Activated CD8-positive, alpha-beta memory T cell treated with anti-CD3 and anti-CD28 coated beads for 1 hour (primary cell): ENCODE measurements at places on chromosomes 4 and X.
A peak's percentile ranks its signal among the peaks of the same experiment; 100 is the strongest.

DNA sequence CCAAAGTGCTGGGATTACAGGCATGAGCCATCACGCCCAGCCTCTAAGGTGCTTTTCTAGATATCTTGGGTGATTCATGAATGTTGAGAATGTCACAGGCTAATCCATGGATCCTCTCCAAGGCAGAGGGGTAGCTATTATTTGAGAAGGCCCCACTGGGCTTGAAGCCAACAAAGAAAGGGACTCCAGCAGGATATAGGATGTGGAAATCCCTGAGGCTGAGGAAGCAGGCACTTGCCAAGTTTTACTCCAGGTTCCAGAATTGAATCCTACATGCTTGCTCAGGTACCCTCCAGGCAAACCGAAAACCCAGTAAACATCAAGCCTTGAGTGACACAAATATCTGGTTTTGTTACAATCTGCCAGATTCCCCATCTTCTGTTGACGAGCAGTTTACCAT lies 15.8 kb downstream of the NLGN3 start:
- no peak for DNase-seq

GRCh38 chr4:162732876-162733275 lies 433.8 kb downstream of the NAF1 start:
- DNase-seq = no peak

DNA sequence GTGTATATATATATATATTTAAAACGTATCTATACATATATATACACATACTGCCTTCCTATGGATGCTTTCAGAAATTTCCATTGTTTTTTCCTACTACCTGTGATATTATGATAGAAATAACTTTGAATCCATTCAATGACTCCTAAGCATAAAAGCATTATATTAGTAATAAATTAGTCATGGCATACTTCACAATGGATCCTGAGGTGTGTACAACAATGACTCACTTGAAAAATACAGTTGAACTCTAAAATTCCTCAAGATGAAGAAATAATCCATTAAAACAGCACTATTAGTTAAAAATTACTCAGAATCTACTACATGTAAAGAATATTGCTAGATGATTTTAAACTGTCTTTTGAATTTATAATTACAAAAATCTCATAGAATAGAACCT lies 201.1 kb downstream of the STPG2 start:
- DNase-seq = no peak

GRCh38 chrX:85836868-85837267 lies 210.5 kb downstream of the CHM start:
- DNase-seq = no peak

GRCh38 chrX:105190252-105190853 lies 30.1 kb downstream of the TEX13A start:
- DNase-seq = no peak

DNA sequence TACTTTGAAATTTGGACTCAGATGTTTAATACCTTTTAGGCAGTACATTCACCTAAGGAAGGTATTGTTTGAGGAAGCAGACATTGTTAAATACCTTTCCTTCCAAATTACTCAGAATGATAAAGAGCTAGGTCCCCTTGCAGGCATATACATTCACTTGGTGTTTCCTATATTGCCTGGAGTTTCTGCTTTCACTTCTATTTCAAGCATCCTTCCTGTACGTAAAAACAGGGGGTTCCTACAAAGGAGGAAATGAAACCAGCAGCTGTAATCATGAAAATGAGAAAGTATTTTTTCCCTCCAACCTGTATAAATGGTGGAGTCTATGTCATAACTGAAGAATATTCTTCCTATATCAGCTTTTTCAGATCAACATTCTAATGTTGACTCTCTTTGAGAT lies 90.4 kb upstream of the RASGEF1B start:
- DNase-seq = no peak

DNA sequence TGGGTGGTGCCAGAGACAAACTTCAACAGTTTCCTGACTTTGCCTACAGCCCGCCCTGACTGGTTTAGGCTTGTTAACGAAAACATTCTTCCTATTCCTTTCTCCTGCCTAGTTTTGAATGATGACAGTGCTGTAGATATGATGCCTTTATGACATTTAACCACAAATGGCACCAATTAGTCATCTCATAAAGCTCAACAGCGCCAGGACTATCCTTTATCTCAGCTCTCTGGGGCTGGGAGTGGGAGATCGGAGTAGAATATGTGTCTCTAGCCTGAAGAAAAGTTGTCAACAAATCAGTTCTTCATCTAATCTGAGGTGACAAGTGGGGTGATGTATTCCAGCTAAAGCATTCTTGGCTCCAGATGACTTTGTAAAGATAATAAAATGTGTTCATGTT lies 64.6 kb upstream of the SH3RF1 start:
- no peak for DNase-seq

DNA sequence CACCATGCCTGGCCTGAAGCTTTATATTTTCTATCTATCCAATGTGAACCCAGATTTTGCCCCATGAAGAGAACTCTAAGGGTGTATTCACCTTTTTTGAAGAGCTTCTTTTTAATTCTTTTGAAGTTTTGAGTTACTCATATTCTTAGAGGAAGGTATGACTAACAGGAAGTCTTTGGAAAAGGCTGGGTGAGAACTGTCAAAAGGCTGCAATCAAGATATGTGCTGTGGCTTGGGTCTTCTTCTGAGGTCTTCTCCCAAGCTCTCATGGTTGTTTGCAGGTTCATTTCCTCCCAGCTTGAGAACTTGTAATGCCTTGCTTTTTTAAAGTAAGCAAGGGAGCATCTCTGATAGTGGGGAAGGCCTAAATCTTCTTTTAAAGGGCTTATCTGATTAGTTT lies 3.1 kb upstream of the C4orf17 start:
- no peak for DNase-seq

DNA sequence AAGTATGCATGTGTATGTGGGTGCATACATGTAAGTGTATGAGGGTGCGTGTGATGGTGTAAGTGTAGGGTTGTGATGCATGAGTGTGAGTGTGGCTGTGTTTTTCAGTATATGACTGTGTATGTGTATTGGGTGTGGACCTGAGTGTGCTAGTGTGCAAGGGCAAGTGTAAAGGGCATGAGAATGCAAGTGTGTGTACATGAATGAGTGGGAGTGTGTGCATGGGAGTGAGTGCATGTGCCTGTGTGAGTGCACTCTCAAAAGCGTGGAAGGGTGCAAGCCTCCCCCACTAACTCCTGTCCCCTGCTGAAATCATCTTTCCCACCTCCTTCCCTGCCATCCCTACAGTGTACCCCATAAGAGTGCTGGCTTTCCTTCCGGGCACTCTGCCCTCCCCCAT lies 225.1 kb upstream of the PRKX start:
- no peak for DNase-seq

DNA sequence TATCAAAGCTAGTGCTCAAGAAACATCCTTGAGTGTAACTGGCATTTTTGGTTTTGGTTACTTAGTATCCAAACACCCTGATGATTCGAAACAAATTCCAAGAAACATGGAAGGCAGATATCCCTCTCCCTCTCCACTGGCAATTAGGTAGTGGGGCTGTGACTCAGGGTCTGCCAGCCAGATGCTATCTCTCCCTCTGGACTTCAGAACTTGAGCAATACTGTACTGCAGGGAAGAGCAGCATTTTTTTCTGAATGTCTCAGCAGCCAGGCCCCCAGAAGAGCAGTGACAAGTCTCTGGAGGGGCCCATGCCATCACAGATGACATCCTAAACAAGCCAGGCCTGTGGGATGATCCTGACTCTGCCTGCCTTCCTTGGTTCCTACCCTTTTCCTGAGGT lies 37.3 kb upstream of the BCORL1 start:
- no peak for DNase-seq

GRCh38 chr4:102684610-102685052 lies 76.1 kb downstream of the MANBA start:
- DNase-seq = no peak

GRCh38 chrX:119887721-119888425 lies 7.8 kb upstream of the AKAP14 start:
- DNase-seq = peak; percentile 7

DNA sequence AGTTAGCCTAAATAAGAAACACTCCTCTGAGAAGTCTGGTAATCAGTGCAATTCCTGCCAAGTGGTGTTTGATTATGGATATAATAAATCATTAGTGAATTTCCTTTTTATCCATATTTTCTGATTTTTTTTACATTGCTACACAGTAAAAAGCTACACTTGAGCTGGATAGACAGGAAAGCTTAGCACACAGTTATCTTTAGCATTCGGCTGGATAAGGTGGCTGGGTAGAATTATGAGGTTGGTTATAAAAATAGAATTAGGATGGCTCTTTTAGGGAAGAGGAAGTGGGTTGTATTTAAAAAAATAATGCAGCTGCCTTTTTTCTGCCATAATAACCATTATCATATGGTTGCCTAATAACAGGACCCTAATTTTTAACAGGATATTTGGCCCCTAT lies 460.6 kb downstream of the NAF1 start:
- DNase-seq = no peak

DNA sequence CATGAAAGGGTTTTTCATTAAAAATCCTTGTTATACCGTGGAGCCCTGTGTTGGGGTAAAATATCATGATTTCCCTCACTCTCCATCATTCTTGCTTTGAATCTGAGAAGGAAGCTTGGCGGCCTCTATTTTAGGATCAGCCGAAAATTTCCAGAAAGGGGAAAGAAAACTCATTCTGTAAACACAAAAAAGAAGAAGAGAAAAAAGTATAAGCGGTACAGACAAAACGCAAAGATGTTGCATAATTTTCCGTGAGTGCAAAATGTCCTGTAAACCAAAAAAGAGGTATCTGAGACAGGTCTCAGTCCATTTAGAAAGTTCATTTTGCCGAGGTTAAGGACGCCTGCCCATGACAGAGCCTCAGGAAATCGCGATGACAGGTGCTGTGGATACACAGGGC lies 5.3 kb downstream of the CSF2RA start:
- no peak for DNase-seq

GRCh38 chr4:134057356-134057755 lies 144.2 kb downstream of the PABPC4L start:
- DNase-seq = no peak

GRCh38 chrX:48648336-48648751 lies 35.3 kb upstream of the WAS start:
- no peak for DNase-seq

GRCh38 chrX:14266705-14267104 lies 237.0 kb upstream of the GEMIN8 start:
- no peak for DNase-seq

- no peak for DNase-seq
Observed at GRCh38 chr4:177301126-177301639, 8.5 kb upstream of the NEIL3 start.

- DNase-seq = no peak
Observed at GRCh38 chr4:8410641-8411271, 29.8 kb downstream of the ACOX3 start.

DNA sequence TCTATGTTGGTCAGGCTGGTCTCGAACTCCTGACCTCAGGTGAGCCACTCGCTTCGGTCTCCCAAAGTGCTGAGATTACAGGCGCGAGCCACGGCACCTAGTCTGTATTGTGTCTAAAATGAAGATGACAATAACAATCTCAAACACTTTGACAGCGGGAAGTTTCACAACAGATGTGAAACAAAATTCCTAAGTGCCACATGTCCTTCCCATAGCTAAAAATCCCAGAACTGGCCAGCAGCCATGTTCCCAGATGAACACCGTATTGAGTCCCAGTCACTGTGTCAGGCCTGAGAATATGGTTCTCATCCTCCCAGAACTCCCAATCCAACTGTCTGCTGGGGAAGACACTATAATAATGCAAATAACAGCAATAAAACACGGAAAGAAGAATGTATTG lies 16.4 kb upstream of the KLHL8 start:
- DNase-seq = no peak

DNA sequence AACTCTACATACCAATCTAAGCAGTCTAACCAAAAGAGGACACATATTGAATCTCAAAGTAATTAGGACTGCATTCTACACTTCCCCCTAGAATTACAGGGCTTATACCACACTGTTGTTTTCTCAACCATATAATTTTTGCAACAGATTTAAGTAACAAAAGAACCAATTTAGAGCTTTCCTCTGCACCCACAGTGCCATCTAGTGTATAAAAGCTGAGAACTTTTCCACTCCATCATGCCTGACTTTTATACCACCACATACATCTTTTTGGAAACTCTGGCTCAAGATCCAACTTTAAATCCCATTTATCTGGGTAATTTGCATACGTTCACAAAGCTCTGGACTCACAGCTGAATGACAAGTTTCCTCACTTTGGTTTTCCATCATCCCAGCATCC lies 99.5 kb downstream of the EFHC2 start:
- no peak for DNase-seq

DNA sequence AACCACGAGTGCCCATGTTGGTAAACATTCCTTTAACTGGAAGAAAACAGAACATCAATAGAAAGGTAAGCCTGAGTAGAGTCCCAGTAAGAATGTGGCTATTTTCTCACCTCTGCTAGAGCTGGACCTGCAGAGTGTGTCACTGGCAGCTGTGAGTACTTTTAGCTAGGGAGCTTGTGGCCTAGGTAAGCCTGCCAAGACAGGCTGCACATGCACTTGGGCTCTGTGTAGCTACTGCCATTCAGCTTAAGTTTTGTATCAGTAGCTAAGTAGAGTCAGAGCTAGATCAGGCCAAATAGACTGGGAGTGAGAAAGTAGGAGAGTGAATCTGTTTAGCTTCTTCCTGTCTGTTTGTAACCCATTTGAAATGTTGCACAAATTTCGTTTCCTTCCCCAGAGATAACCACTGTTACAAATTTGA lies 35.3 kb downstream of the RBPJ start:
- no peak for DNase-seq

DNA sequence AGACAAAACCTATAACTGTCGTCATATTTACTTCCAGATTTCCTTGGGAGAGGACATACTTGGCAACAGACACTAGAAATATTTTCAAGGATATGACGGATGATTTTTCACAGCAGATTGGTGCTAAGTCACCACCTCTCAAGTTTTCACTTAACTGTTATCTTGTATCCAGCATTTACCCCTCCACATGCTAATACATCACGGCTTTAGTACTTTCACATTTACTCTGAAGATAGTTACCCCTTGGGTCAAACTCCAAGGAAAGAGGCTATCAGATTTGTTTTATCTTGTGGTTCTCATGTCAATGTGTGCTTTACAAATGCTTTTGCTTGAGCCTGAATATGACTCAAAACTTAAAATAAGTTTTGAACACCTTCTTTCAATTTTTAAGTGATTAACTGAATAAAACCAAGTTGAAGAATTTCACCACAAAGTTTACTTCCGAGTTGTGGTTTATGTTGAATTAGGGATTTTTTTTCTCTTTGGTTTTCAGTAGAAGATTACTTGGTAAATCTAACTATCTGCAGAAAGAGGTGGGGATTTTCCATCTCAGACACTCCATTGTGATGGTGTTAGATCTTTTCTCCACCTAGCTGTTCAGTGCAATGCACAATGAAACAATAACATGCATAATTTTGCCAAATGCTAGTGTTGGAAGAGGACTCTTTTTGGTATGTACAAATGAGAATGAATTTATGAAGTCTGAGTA lies 75.4 kb upstream of the FAT1 start:
- no peak for DNase-seq

DNA sequence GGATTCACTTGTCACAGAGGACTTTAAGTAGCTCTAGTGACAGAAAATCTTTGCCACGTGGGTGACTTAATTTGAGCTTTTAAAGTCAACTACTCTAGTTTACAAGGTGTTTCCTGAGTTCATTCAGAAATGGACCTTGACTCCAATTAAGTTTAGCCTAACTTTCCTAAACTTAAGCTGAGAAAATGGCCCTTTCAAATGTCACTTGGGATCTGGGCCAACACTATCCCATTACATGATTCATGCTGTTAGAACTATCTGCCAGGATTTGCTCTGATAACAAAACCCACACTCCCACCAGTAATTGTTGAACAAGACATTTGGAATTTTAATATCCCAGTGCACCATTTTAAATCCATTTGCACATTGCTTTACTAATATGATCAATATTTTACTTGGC lies 40.8 kb downstream of the C4orf46 start:
- DNase-seq = no peak
